ENCODE measurements at places on chromosomes 7 and 10. TPM values are rescaled to one million over a fixed set of nuclear protein-coding genes. Genes with fewer than 3 reads are reported as not detected.

FOXP2 gene
- total RNA-seq: not detected

SUN3 gene
- total RNA-seq: not detected

SYNPO2L gene
- total RNA-seq: not detected

PNLIPRP3 gene
- total RNA-seq: not detected

CALCR gene
- 0.17 TPM for total RNA-seq

NYAP1 gene
- 1.2 TPM for total RNA-seq

ADIRF gene
- total RNA-seq: not detected

H2AZ2 gene
- total RNA-seq: 194 TPM

CLRN3 gene
- not detected for total RNA-seq

LRRTM3 gene
- not detected for total RNA-seq

NUTM2A gene
- 0.26 TPM for total RNA-seq

CALHM3 gene
- not detected for total RNA-seq

Measured in NCI-H460 (cell line).